Fibroblast of lung (primary cell): ENCODE measurements at places on chromosomes 11 and 22. TPM values are rescaled to one million over a fixed set of nuclear protein-coding genes. Genes with fewer than 3 reads are reported as not detected.

GGT5 gene
- under 0.01 and 0.51 TPM in 2 replicates for total RNA-seq

POU2F3 gene
- not detected in 2 replicates for total RNA-seq

GRAMD1B gene
- 0.26 and 0.83 TPM in 2 replicates for total RNA-seq

TMEM9B gene
- 36.2 and 51.0 TPM in 2 replicates for total RNA-seq

KRTAP5-10 gene
- not detected in 2 replicates for total RNA-seq

KRTAP5-7 gene
- under 0.01 and 0.17 TPM in 2 replicates for total RNA-seq

CCDC188 gene
- total RNA-seq: 0.33 TPM in 1 of 2 replicates, not detected in the other

DNA sequence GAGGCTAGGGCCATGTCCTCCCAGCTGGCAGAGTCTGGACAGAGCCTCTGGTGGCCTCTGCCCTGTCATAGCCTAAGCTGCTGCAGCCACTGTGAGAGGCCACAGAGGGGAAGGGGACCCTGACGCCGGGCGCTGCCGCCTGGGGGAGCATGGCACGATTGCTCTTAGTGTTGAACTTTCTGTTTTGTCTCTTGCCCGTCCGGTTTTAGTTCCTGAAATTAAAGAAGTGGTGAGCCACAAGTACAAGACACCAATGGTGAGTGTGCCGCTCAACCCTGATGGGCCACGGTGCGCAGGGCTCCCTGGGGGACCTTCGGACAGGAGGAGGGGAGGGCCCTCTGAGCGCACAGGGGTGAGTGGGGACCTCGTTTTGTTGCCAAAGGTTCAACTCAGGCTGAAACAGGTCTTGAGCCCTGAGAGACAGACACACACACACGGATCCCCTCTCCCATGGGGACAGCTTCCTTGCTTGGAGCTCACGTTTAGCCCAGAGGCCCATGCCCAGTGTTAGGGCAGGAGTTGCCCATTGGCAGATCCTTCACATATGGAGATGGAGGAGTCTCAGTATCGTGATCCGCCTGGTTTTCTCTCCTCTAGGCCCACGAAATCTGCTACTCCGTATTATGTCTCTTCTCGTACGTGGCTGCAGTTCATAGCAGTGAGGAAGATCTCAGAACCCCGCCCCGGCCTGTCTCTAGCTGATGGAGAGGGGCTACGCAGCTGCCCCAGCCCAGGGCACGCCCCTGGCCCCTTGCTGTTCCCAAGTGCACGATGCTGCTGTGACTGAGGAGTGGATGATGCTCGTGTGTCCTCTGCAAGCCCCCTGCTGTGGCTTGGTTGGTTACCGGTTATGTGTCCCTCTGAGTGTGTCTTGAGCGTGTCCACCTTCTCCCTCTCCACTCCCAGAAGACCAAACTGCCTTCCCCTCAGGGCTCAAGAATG is 23.8 kb downstream of the MYBPC3 start:
- no peak for DNase-seq

- peak; percentile 17 for DNase-seq
These were observed 380.1 kb downstream of the LARGE1 start for GRCh38 chr22:33539902-33540751.

DNA sequence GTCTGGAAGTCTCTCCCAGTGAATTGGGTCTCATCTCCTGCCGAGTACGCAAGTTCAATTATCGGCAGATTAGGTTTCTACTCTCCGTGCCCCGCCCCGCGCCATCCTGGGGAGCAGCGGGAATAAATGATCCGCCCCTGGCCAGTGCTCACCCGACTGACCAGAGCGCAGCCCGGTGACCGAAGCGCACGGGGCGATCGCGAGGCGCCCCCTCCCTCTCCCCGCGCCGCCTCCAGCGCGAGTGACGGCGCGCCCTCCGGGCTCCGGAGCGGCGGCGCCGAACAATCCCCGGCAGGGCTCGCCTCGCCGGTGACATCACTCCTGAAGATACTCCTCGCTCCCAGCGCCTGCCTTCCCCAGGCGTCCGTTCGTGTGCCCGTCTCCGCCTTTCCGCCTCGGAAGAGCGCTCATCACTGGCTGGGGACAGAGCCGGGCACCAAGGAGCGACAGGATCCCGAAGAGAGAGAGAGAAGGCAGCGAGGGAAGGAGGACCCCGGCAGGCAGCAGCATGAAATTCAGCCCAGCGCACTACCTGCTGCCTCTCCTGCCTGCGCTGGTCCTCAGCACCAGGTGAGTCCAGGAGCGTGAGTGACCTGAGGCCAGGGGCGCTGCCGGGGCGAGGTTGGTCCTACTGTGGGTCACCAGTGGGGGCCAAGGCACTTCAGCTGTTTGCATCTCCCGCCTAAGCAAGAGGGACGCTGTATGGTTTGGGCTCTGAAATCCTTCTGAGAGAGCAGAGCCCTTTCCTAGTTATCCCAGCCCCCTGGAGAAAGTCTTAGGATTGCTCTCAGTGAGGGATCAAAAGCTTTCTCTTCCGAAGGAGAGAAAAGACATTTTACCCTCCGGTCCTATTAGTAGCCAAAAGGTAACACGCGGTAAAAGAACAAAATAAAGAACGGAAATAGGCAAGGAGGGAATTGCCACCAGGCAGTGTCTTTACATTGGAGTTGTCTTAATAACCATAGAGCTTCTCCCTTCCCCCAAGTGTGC is at the start of gene LUZP2:
Gene LUZP2 (plus strand): TSS at position 318 of the 990 bp plus-strand sequence.
- peak; percentile 29 for DNase-seq

DNA sequence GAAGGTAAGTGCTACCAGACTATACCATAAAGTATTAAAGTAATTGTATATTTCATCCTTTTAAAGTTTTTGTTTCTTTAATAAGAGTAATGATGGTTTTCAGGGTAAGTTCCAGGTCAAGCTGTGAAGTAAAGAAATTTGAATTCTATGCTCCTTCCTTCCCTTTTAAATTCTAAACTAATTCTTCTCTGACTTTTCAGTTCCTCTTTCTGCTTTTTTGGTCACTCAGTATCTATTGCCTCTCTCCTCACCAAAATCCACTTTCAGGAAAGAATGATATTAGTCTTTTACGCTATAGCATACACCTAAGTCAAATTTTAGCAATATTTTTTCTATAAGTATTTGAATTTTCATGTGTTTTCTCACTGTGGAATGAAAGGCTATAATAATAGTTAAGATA is 8.2 kb downstream of the MMP8 start:
- DNase-seq: no peak

DNA sequence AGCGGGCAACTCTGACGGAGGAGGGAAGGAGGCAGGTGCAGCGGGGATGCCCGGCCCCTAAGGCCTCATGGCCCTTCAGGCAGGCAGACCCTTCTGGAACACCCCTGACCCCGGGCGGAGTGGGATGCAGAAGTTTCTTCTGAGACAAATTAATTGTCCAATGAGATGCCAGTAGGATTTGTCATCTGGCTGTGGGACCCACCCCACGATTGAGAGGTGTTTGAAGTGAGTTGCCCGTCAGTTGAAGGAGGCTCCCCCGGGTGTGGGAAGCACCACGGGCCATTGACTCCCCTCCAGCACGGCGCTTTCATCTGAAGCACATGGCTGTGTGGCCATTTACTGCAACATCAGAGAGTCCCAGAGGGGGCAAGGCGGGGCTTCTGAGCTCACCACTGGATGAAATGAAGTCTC is 527.8 kb downstream of the BRD1 start:
- no peak for DNase-seq

DNA sequence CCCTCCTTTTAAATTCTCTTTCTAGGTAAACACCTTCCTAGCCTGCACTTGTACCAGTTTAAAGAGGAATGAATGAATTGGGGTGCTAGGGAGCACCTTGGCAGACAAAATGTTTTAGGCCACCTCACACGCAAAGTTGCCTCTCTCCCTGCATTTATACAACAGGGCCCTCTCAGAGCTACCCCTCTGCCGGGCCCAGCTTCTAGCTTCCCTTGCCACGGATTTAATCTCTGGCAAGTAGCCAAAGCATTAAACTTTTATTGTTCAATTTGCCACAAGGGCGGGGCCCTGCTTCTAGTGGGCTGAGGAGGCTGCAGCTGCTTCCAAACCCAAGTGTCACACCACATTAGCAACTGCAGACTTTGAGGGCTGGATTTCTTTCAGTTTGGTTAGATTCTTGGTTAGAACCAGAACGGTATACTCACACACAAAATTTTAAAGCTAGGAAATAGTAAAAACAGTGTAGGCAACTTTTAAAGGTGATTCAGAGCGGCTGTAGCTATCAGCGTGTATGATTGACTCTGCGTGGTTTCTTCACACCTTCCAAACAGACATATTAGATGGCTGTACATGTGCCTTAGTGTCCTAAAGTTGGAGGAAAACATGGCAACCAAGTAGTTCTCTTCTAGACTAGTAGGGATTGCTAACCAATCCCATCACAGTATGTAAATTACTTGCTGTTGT is 6.5 kb downstream of the KREMEN1 start:
- DNase-seq: peak; percentile 36

DNA sequence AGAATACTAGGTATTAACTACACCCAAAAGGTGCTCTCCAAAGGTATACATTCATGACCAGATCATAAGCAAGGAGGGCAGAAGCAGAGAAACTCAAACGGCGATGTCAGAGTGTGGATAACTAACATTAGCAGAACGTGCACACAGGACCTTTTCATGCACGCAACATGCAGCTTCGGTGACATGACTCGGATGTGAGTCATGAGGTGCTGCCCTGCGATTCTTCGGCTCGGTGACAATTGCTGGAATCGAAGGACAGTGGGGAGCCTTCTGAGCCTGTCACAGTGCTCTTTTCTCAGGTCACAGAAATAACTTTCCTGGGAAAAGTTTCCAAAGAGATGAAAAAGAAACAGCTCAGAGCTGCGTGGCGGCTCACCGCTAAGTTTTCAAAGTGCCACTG is 418.5 kb upstream of the SYN3 start:
- DNase-seq: peak; percentile 43

DNA sequence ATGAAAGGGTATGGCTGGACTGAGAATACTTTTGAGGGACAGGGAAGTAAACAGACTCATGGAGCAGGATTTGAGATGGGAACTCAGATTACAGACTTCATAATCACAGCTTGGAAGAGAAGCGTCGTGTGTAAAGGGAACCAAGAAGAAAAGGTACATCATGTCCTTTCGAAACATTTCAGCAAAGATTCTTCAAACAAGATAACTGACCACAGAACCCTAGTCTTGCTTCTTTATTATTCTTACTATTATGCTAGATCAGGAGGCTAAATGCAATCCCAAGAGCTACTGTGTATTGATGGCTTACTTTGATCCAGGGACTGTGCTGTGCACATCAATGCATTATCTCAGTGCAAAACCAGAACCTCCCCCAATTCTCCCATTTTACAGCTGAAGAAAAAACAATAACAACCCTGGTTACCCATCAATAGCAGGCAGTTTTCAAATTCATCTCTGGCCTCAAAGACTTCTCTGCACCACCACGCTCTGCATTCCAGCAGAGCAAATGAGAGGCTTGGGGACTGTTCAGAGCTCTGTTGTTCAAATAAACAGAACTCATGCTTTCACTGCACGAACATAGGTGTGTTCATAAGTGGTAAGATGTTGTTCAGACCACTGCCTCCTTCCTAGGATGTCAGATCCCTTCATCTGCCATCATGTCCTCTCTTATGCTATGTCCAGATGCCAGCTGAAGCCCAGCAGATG is 104.8 kb upstream of the NAV2 start:
- DNase-seq: no peak

DNA sequence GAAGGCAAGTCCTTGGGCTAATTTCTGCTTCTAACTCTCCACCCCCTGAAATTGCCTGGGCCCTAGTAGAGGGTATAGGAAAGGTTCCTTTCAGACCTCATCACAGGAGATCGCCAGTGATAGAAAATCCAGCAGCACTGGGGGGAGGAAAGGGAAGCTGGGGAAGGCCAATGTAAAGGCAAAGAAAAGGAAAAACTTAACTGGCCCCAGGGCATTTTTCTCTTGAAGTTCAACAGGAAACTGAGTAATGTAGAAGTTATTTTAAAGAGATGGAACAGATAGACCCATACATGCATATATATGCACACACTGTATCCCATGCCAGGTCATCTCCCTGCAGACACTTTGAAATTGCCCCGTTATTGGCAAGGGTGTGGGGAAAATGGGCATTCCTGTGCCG is 134.0 kb downstream of the TRIM44 start:
- DNase-seq: no peak

DNA sequence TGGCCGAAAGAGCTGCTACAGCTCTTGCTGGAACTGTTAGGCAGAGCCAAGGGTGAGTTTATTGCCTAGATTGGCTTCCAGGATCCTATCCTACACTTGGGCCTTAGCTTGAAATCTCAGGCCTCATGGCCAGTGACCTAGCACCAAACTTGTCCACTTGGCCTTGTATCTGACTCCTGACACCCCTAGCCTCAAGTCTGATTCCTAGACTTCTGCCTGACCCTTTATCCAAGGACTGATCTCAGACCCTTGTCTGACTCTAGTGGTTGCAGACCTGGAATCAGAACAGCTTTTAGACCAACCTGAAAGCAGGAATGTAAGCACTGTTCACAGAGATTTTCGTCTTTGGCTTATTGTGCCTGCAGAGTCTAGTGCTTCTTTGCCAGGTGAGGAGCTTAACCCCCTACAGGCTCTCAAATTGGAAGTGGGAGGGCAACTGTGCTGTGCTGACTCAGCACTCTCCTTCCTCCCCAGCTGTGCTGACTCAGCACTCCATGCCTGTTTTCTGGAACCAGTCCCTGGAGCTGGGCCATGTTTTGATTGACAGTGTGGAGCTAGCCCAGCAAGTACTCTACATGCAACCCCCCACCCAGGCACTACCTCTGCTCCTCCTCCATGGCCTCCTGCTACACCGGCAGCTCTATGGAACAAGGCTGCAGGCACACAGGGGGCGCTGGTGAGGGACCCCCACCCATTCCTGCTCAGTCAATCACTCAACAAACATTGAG is 35.1 kb downstream of the RRP8 start:
- peak; percentile 72 for DNase-seq

DNA sequence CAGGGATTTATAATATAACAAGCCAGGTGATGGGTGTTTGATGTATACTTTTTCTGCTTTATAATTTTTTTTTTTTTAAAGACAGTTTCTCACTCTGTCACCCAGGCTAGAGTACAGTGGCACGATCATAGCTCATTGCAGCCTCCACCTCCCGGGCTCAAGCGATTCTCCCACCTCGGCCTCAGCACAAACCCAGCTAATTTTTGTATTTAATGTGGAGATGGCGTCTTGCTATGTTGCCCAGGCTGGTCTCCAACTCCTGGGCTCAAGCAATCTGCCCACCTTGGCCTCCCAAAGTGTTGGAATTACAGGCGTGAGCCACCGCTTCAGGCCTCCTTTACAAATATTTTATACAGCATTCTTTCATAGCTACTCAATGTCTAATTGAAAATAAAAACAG is 48.6 kb downstream of the MORC2 start:
- DNase-seq: no peak

- no peak for DNase-seq
These were observed 24.4 kb downstream of the OR8B12 start for GRCh38 chr11:124518989-124519451.

DNA sequence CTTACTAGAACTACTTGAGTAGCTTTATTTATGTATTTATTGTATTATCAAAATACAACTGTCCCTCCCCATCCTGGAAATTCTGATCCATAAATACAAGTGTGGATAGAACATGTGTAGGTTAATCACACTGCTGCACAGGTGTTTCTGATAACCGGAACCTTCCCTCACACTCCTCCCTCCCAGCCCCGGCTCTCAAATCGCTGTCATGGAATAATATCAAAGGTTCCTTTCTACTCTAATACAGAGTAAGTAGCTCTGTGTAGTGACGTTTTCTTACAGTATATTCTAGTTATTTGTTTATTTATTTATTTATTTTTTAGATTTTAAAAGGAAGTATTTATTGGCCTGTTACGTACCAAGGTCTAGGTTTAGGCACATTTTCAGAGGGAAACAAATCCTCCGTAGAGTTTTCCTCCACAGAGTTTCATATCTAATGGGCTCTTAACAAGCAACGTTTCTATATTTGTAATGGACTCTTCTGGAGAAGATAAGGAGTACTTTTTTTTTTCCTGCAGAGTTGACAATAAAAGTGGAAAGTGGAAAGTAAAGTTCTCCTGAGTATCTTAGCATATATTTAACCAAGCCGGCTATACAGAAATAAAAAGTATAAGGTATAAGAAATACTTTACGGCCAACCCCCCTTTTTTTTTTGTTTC is 129.0 kb upstream of the CARD18 start:
- no peak for DNase-seq
